ENCODE measurements at places on chromosomes 2 and 18.

DNA sequence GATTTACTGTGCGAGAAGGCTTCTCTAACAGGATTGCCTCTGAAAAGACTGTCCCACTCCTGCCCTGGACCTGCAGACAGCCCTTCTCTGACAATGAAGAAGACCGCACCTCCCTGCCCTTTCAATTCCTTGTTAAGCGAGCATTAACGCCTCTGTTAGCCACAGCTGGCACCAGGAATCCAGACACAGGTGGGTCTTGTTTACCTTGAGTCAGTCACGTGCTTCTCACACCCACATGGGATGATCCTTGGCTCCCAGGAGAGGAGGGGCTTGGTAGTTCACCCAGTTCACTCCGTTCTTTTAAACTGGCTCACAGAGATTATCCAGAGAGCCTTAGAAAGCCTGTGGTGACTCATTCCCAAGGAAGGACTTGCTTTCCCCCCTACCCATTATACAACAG is 410.5 kb upstream of the MEIS1 start:
- DNase-seq, result no peak

DNA sequence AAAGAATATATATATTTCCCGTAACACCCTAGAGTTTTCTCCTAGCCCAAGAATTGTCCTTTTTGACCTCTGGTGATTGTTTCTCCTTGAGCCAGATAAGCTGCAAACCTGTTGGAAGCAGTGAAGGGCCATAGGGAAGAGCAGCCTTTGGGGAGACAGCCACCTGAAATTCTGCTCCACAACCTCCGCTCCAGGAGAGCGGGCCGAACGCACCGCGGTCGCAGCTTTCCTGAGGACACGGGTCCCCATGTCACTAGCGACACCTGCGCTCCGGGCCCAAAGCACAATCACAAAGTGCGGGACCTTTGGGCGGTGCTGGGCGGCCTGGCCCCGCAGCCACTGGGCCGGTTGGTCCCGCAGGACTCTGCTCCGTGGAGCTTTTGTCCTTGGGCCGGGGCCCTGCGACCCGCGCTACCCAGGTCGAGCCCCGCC is 557 bp upstream of the DSG2 start:
- no peak for DNase-seq

- no peak for DNase-seq
Measured at GRCh38 chr2:152542995-152543481, 174.2 kb downstream of the PRPF40A start.

- DNase-seq, result no peak
Measured at GRCh38 chr2:148702475-148702874, 57.9 kb downstream of the EPC2 start.

GRCh38 chr2:101232770-101233169 is 19.9 kb upstream of the CNOT11 start:
- DNase-seq, result no peak

DNA sequence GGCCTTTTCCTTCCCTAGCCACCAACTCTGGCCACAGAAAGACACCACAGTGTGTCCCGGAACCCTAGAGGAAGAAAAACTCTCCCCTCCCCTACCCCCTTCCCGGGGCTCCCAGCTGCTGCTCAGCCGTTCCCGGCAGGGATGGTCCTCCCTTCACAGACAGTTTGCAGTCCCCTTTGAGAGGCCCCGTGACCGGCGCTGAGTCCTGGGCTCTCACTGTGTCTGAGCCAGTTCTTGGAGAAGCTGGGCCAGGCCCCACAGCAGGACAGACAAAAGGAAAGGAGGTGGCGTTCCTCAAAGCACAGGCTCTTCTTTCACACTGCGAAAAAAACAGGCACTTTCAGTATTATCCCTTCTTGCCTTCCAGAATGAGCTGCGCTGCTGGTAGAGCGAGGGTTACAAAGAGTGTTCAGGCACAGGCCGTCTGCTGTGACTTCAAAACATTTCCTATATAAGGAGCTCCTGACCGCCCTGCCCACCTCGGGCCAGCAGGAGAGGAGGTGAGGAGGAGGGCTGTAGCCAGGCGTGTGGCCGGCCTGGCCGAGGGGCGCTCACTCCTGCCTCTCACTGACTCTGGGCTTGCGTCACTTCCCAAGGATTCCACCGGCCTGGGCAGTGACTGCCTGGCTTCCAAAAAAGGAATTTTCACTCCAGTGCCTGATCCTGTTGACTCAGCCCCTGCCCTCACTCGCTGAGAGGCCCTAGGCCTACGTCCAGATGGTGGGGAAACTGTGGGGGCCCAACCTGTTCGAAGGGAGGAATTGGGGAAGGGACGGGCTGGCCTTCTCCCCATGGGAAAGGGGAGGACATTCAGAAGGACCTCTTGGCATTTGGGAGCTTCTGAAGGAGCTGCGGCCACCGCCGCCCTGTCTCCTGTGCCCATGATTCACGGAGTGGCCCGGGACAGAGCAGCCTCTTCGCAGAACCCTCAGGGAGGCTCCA is 24.9 kb downstream of the CIDEA start:
- no peak for DNase-seq

Measured in stimulated activated CD4-positive, alpha-beta T cell treated with anti-CD3 and anti-CD28 coated beads, Interleukin-2, amount 100 ng/mL, for 48 hours (primary cell).